ENCODE measurements at places on chromosomes 12 and 14. TPM values are rescaled to one million over a fixed set of nuclear protein-coding genes. Genes with fewer than 3 reads are reported as not detected.

Gene DNAJC22
- 0.20 TPM for total RNA-seq

Gene IL22
- not detected for total RNA-seq

Gene SMIM41
- 0.20 TPM for total RNA-seq

Gene WDR20
- 11.0 TPM for total RNA-seq

Gene LRP6
- 35.0 TPM for total RNA-seq

Gene RIMBP2
- total RNA-seq, result not detected

Gene TAS2R7
- total RNA-seq, result not detected

Measured in subcutaneous preadipocyte (primary cell).